ENCODE measurements at places on chromosomes 1 and 21.

- no peak for DNase-seq
Observed at GRCh38 chr1:180040034-180040433, 85.4 kb downstream of the CEP350 start.

DNA sequence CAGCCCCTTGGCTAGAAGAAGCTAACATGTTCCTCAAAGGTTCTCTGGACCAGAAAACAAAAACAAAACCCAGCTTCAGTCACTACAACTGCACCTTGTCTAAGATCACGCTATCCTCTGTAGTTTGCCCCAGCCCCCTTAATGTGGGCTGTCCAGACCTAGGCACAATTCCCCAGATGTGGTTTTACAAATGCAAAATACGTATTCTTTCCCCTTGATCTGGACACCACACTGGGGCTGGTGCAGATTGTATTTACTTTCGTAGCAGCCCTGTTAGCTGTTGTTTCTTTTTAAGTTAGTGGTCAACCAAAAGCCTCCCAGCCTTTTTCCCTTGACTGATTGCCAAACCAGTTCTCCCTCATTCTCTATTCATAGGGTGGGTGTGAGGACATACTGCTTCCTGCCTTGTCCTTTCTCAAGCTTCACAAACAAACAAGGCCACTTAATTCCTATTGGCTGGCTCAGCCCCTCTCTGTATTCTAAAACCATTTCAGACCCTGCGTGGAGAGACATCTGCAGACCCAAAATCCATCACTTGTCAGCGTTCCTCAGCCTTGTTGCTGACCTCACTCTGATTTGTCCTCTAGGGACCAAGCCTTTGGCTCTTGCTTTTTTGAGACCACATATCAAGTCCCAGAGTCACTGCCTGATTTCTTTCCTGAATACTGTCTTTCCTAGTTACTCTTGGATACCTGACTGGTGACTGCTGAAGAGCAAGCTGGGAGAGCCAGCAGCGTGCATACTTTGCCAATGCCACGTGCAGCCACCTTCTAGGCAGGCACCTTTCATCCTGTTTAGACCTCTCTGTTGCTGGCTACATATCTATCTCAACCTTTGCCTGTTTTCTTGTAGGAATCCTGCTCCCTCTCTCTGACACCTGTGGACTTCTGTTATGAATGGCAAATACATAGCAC, 96.4 kb upstream of the RAB3GAP2 start:
- DNase-seq: no peak

DNA sequence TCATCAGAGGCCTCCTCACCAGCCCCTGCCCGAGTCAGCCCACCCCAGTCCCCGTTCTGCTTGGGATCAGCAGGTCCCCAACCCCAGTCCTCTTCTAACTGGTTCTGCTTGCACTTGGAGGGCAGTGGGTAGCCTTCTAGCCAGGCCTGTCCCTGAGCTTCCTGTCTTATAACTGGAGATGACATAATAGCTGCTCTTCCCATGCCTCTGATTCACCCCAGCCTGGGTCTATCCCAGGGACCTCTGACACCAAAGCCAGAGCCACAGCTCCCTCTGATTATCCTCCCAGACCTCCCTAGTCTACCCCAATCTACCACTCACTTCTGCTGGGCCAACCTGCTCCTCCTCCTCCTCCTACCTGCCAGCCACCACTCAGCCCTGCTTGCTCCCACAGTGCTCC, 31.4 kb downstream of the IQGAP3 start:
- peak; percentile 51 for DNase-seq

DNA sequence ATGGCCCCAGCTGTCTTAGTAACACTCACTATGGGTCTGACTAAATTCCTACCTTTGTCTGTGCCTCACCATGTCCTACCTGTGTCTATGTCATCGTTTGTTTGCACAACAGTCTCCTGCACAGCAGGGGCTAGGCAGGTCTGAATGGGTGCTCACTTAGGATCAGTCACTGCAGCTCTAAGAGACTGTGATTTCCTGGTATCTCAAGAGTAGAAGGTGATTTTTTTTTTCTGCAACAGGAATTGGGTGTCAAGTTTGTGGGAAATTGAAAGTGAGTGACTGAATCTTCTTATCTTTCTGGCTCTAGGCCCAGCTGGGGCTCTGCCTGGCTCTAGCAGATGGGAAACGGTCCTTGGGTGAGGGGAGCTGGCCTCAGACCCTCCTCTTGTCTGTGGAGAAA, 46.4 kb upstream of the TRABD2B start:
- DNase-seq: no peak

DNA sequence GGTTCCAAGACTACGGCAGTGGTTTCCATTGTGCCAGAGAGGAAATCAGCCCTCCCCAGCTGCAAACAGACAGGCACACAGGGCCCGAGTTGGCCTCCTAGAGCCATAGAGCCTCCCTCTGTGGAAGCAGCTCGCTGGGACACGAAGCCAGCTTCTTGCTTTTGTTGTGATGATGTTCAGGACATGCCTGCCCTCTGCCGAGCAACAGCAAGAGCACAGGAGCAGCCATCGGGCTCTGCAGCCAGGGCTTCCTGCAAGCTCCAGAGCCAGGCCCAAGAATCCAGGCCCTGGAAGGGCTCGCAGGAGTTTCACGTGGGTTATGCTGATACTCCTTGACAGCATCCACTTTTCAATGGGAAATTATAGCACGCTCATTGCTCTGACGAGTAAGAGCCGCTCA, 18.5 kb downstream of the NPHP4 start:
- DNase-seq: no peak

All from CD14-positive monocyte (primary cell).